ENCODE measurements at places on chromosomes 13 and 19.
A peak's percentile ranks its signal among the peaks of the same experiment; 100 is the strongest.

DNA sequence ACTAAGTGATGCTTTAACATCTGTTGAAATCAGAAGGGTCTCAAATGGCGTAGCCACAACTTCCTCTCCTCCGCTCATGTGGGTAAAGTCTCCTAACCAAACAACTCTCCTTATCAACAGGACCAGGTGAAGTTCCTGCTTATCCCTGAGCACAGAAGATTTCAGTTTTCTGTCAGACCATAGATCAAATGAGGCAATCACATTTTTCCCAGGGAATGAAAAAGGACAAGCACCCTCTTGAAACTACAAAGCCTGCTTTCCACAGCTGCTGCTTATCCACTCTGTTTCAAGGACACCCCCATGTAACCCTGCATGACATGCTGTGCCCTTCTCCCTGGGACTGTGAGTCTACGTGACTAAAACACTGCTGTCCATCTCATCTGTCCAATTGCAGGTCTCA lies 788.3 kb upstream of the SLITRK5 start:
- no peak for DNase-seq

DNA sequence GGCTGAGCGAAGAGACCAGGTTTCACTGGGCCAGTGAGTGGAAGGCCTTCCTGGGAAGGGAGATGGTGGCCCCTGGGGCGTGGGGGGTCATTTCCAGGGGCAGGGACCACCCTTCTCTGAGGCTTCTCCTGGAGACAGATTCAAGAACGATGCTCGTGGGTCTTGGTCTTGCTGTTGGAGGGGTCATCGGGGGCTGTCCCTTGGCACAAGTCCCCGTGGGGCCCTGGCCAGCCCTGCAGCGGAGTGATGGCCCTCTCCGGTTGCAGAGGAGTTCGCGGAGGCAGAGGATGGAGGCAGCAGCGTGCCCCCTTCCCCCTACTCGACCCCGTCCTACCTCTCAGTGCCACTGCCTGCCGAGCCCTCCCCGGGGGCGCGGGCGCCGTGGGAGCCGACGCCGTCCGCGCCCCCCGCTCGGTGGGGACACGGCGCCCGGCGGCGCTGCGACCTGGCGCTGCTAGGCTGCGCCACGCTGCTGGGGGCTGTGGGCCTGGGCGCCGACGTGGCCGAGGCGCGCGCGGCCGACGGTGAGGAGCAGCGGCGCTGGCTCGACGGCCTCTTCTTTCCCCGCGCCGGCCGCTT lies 4.8 kb downstream of the TTC9B start:
- DNase-seq = no peak

DNA sequence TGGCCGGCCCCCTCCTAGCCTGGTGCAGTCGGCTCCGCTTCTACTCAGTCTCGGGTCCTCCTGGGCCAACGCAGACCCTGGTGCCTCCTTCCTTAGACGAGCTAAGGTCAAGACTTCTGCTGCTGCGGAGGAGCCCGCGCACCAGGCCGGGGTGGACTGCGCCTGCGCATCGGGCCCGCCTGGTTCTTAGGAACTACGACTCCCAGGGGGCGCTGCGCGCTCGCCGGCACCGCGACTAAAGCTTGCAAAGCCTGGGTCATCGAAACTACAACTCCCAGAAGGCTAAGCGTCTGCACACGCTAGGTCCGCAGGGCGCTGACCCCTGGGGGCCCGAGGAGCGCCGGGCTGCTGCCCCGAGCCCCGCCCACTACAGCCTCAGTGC lies at the start of gene ZNF835:
Gene ZNF835, minus strand, starts transcription at position 145 of the 382 bp plus-strand sequence. CDS start 6,559 bp downstream, outside the sequence.
- peak; percentile 90 for DNase-seq

GRCh38 chr13:80276371-80277289 lies 64.3 kb downstream of the SPRY2 start:
- DNase-seq = peak; percentile 29

DNA sequence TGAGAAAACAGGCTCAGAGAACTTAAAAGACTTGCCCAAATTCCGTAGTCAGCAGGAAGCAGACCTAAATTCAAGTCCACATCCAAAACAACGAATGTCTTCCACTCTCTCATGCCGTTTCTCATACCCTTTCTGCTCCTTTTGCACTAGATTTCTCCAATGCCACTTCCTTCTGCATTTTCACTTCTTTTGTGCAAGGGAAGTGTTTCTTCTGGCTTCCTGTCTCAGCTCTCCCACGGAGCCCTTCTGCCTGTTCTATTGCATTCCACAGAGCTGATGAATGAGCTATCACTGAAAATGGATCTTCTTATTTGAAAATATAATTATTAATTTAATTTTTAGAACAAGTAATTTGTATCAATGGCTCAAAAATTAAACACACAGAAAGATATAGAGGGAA lies 56.1 kb upstream of the STK24 start:
- no peak for DNase-seq

GRCh38 chr13:35874704-35875103 lies 256.5 kb downstream of the DCLK1 start:
- DNase-seq = no peak

GRCh38 chr13:109787135-109787954 lies 962 bp upstream of the IRS2 start:
- DNase-seq = peak; percentile 91

DNA sequence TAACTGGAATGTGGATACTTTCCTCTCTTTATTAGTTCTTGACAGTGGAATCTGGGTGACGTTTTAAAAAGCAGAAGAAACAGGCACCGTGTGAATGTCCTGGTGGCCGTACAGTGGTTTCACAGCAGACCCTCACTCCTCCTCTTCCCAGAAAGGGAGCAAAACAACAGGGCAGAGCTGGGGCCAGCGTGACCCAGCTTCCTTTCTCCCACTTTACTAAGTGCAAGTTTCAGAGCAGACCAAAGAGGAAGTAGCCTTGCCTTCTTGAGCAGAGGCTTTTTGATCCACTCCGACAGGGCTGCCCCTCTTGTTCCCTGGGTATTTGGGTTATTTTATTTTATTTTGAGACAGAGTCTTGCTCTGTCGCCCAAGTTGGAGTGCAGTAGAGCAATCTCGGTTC lies 19.6 kb upstream of the C19orf33 start:
- DNase-seq = no peak

- no peak for DNase-seq
These were observed 11.6 kb downstream of the CTU1 start for GRCh38 chr19:51096473-51097165.

GRCh38 chr13:93344048-93344705 lies 117.6 kb downstream of the GPC6 start:
- no peak for DNase-seq

Data from right kidney (tissue), 9 donors.